Karpas-422 (cell line): ENCODE measurements at places on chromosomes 5 and 9. TPM values are rescaled to one million over a fixed set of nuclear protein-coding genes. Genes with fewer than 3 reads are reported as not detected.

IL31RA gene
- not detected in 2 replicates for total RNA-seq

FCN2 gene
- total RNA-seq, result not detected in 2 replicates

PCDHB4 gene
- not detected in 2 replicates for total RNA-seq

DNAH5 gene
- not detected in 2 replicates for total RNA-seq

AGTPBP1 gene
- total RNA-seq, result 25.7 and 42.9 TPM in 2 replicates

GRCh38 chr5:135669416-135669815 lies 90.6 kb upstream of the CXCL14 start:
- DNase-seq, result no peak

- DNase-seq, result no peak
Observed at GRCh38 chr5:123518111-123518510, 6.1 kb downstream of the CSNK1G3 start.

DNA sequence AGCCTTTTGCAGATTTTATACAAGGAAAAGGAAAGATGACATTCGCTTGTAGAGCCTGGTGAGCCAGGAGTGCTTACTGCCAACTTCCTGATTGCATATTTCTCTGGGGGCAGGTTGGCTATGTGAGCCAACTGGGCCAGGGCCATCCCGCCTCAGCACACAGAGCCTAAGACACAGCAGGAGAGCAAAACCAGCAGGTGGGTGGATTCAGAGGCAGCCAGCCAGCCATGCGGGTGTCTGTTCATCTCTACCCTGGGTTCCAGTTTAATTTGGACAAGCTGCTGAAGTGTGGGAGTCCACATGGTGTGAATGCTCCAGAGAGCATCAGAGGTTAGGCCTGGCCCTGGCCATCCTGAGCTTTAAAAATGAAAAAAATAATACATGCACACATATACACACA lies 291.4 kb downstream of the ARHGEF28 start:
- DNase-seq, result no peak

- DNase-seq, result no peak
Observed at GRCh38 chr5:170892196-170892595, 30.4 kb downstream of the RANBP17 start.

GRCh38 chr5:38595132-38595745 lies 38.8 kb upstream of the LIFR start:
- no peak for DNase-seq

GRCh38 chr5:1109542-1110306 lies 2.1 kb downstream of the SLC12A7 start:
- DNase-seq, result no peak

- DNase-seq, result no peak
Observed at GRCh38 chr9:94996641-94997040, 270.1 kb downstream of the AOPEP start.

- DNase-seq, result no peak
Observed at GRCh38 chr5:43993634-43994351, 390.8 kb downstream of the NNT start.

DNA sequence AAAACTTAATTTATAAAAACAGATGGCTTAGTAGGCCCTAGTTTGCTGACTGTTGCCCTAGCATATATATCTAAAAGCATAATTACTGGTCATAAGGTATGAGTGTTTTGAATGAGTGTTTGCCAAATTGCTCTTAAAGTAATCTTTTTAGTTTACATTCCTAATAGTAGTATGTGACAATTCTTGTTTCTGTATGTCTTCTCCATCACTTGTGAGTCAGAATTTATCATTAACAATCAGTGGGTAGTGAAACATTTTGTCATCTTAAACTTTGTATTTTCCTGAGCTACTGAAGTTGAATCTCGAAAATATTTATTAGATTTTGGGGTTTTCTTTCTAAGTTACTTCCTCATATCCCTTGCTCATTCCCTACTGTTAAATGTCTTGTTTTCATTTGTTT lies 49.6 kb downstream of the APC start:
- DNase-seq, result no peak
